ENCODE measurements at places on chromosomes 16 and 17. TPM values are rescaled to one million over a fixed set of nuclear protein-coding genes. Genes with fewer than 3 reads are reported as not detected.

Gene ARL5C
- under 0.01 TPM for total RNA-seq

Gene SLFN12L
- 0.12 TPM for total RNA-seq

Gene LRRC37A
- total RNA-seq: 1.1 TPM

Gene HOXB6
- not detected for total RNA-seq

Gene DPEP3
- total RNA-seq: not detected

Gene LPO
- not detected for total RNA-seq

Gene CD68
- 75.6 TPM for total RNA-seq

Gene DGKE
- total RNA-seq: 5.0 TPM

Gene SNX20
- total RNA-seq: not detected

Gene FBXL16
- total RNA-seq: 0.13 TPM

Gene GPR139
- not detected for total RNA-seq

Gene STRADA
- total RNA-seq: 19.5 TPM

Gene MATCAP1
- 15.2 TPM for total RNA-seq

Gene SF3B3
- total RNA-seq: 84.0 TPM

Gene CA7
- not detected for total RNA-seq

Gene TMEM238L
- not detected for total RNA-seq

Gene SPNS3
- not detected for total RNA-seq

Gene SCIMP
- not detected for total RNA-seq

Gene KRTAP9-4
- not detected for total RNA-seq

Gene ZFHX3
- total RNA-seq: 6.6 TPM

Gene NPB
- 0.37 TPM for total RNA-seq

Gene SPATA32
- total RNA-seq: under 0.01 TPM

Gene GABARAP
- 172 TPM for total RNA-seq
